Mammary microvascular endothelial cell (primary cell): ENCODE measurements at places on chromosomes 11 and 22. TPM values are rescaled to one million over a fixed set of nuclear protein-coding genes. Genes with fewer than 3 reads are reported as not detected.

Gene RDX
- 88.1 and 101 TPM in 2 replicates for total RNA-seq

Gene KDM4E
- not detected in 2 replicates for total RNA-seq

Gene MYO7A
- 0.69 and 0.80 TPM in 2 replicates for total RNA-seq

Gene KCNJ1
- not detected in 2 replicates for total RNA-seq

Gene DKK3
- total RNA-seq: 146 and 154 TPM in 2 replicates

Gene BTG4
- not detected in 2 replicates for total RNA-seq
